Stimulated activated CD4-positive, alpha-beta T cell treated with anti-CD3 and anti-CD28 coated beads, Interleukin-1b, Interleukin-23, amount 100 ng/mL, for 1 hour (primary cell): ENCODE measurements at places on chromosomes 11 and 22.

GRCh38 chr11:119483881-119484371 is 61.0 kb upstream of the THY1 start:
- no peak for DNase-seq

GRCh38 chr11:76729214-76729613 is 53.9 kb upstream of the TSKU start:
- no peak for DNase-seq

DNA sequence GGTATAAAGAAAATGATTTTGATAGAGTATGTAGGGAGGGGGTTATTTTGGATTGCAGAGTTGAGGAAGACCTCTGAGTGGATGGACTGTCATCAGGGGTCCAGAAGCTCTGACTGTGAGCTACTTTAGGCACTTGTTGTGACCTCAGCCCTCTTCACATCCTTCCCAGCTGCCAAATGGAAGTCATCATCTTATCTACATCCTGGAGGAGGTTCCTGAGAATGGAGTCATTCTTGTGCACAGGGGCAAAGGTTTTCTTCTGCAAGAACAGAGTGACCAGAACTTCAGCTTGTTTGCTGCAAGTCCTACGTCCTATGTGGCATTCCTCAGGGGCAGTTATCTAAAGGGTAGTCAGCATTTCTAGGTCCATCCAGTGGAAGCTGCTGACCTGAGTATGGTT is 393.8 kb downstream of the AASDHPPT start:
- DNase-seq, result no peak

DNA sequence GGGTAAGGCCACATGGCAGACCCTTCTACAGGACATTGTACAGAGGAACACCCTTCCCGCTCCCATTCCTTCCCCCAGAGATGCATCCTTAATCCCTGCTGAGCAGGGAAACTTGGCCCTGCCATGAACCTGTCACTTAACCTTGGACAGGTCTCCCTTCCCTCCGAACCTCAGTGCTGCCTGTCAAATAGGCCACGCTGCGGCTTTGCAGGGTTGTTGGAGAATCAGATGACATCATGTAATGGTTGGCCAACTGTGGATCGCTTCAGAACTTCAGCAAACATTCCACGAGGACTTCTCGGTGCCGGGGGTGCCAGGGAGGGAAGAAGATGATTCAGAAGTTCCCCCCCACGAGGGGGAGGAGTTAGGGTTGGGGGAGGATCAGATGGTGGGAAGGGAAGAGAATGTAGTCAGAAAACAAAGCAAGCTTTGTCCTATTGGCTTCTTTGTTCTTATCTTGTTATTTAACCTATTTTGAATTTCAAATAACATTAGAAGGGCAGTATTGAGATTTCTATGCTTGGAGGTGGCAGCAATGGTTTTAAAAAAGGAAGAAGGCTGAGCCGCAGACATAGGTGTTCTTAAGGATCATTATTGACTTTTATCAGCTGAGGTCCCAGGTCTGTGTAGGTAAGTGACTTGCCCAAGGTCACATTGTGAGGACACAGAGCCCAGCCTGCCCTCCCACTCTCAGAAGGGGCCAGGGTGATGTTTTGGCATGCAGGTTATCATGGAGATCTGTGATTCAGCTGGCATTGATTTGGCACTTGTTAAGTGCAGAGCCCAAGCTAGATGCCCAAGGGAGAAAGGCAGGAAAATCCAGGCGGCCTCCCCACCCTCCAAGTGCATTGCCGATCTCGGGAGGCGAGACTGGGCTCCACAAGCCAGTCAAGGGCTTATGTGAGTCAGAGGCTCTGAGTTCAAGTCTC is 3.1 kb downstream of the CDC42EP1 start:
- DNase-seq, result no peak

GRCh38 chr11:113904379-113905101 is at the start of gene HTR3B:
HTR3B (plus strand) TSS chr11:113904796; CDS start chr11:113904934, 138 bp downstream.
- no peak for DNase-seq

DNA sequence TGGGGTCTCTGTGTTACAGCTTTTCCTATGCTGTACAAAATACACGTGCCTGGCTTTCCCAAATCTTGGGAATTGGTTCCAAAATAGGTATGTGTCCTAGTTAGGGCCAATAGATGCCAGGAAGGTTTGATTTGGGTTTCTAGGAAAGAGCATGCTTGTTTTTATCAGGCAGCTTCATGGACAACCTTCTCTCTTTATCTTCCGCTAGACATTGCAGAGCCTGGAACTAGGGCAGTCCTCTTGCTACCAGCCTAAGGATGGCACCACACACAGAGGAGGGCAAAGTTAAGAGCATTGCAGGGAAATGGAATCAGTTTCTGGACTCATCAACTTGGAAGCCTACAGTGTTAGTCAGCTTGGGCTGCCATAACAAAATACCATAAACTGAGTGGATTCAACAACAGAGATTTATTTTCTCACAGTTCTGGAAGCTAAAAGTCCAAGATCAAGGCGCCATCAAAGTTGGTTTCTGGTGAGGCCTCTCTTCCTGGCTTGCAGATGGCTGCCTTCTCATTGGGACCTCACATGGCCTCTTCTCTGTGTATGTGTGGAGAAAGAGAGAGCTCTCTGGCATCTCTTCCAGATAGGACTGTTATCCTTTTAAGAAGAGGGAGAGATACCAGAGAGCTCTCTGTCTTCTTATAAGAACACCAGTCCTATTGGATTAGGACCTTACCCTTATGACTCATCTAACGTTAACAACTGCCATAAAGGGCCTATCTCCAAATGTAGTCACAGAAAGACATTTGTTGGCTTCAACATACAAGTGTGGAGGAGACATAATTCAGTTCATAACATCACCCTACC is 27.3 kb upstream of the CREB3L1 start:
- DNase-seq, result no peak

DNA sequence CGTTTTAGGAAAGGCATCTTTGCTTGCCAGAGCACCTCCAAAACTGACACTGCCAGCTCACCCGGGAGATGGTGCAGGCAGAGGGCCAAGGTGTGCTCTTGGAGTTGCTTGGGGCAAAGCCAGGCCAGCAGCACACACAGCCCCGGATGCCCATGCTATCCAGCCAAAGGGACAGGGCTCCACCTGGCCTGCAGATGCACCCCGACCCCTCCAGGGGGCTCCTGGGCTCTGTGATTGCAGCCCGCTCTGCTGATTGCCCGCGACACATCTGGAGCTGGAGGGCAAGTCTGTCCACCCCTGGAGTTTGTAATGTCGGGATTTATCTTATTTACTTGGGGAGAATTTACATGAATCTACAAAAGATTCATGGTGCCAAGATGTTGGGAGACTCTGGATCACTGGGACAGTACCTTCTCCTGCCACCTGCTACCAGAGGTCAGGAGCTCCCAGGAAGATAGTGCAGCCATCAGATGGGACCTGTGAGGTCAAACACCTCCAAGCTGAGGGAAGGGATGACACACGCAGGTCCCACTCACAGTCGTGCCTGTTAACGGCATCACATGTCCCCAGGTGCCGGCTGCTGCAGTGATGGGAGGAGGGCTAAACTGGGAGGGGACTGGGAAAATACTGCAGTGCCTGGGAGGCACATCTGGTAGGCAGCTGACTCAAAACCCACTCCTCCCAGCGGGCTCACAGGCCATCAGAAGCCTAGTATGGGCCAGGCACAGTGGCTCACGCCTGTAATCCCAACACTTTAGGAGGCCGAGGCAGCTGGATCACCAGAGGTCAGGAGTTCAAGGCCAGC is 17.2 kb downstream of the CBX7 start:
- no peak for DNase-seq
